ENCODE measurements at places on chromosomes 7 and 10.

GRCh38 chr10:96093948-96094347, 36.1 kb upstream of the ZNF518A start:
- DNase-seq: no peak

DNA sequence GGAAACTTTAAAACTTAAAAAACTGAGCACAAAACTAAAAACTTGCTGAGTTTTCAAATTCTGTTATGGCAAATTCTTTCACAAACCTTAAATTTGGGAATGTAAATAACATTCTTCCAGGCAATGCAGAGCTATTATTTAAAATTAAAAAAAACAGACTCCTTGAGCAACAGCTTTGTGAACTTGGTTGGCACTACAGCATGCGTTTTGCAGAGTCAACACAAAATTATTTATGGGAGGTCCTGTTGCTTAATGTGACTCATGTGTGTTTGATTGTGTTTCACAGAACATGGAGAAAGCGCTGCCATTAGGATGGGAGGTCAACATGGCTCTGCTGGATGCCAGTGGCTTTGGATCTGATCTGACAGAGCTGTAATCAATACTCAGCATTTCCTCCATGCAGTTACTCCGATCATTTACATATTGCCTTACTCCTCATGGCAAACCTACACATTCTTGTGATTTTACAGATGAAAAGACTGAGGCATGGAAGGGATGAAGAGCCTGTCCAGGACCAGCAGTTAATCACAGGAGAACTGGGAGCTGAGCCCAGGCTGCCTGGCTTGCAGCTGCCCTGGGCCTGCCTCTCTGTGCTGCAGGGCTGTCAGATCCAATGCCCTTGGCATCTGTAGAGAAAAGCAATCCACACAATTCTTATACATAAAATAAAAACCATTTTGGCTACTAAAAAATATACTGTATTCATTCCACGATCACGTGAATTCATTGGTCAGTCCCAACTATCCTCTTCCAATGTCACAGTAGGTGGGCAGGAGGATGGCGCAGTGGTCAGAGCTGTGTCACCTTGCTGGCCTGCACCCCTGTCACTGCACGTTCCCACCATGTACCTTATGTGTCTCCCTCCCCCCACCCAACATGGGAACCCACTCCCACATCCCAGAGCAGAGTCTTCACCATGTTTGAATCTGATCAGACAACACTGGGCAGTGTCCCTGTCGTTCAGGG, 200.9 kb downstream of the CXCL12 start:
- no peak for DNase-seq

DNA sequence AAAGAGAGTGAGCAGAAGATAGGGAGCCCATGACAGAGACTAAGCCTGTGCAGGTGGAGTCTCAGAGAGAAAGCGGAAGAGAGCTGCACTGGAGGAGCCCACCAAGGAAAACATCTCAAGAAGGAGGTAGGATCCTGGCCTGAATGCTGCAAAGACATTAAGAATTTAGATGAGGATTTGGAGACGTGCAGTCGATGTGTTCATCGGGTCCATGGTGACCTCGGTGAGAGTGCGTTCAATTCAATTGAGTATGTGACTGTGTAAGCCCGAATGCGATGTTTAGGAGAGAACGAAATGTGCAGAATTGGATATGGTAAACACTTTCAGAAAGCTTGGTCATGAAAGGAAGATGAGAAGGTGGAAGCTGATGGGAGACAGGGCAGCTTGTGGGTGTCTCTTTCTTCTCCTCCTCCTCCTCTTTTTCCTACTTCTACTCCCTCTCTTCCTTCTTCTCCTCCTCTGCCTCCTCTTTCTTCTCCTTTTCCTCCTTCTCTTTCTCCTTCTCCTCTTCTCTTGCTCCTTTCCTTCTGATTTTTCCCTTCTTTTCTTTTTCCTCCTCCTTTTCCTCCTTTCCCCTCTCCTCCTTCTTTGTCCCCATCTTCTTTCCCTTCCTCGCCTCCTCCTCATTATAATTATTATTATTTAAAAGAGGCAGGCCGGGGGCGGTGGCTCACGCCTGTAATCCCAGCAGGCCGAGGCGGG, 276.0 kb downstream of the RPS24 start:
- no peak for DNase-seq

GRCh38 chr10:9294132-9294663, 1239.7 kb downstream of the GATA3 start:
- DNase-seq: no peak

- DNase-seq: no peak
These were observed 471.0 kb downstream of the SH2D4B start for GRCh38 chr10:81008726-81009125.

DNA sequence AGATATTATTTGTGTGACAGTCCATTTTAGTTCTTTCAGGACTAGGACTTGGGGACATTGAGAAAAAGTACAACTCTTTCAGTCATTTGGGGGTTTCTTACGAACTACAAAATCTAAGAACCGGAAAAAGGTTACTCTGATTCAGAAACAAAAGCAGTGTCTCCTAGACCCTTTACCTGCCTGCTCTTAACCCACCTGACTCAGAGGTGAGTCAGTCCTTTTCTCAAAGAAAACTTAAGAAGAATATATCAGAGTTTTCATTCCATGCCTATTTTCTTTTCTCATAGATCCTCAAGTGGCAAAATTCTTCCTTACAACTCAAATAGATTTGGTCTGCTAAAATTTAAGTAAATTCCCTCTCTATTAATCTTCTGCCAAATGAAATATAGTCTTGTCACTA, 114.9 kb upstream of the PTN start:
- no peak for DNase-seq
